ENCODE measurements at places on chromosomes 4 and X.

- DNase-seq, result peak; percentile 11
Measured at GRCh38 chr4:154491341-154492271, at the start of gene DCHS2. TSS of gene DCHS2 (minus strand) at chr4:154491799. CDS start at chr4:154491355, 444 bp downstream.

GRCh38 chr4:41185614-41186592 lies 28.4 kb downstream of the APBB2 start:
- DNase-seq, result peak; percentile 47

GRCh38 chrX:13852001-13852695 lies 35.3 kb upstream of the GPM6B start:
- DNase-seq, result no peak

DNA sequence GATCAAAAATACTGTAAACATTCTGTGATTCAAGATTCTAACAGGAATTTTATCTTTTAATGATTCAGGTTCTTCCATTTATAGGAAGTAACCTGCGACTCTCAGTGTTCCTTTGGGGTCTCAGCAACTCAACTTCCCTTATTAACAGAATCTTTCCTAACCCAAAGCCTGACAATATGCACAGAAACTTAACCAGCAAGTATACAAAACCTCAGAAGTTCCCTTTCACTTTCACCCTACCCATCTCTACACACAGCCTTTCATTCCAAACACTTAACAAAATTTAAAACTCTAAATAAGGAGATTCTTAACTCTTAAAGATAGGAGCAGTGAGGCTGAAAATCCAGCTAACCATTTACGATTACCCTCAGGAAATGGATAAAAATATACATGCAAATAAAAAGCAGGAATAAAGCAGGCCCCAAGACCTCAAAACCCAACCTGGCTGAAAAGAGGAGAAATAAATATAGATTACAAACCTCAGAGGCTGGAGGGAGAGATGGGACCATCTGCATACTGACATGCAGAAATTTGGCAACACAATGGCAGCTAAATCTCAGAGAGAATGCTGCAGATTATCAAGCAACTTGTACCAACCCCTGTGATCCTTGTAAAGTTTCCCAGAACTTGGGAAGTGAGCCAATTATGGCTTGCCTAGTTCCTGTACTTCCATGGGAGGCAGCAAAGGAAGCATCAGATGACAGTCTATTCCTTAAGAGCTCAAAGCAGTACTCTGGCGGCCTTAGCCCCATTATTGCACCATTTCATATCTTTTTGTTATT lies 101.0 kb downstream of the ATP11C start:
- DNase-seq, result peak; percentile 68

- DNase-seq, result no peak
Measured at GRCh38 chr4:114265342-114265741, 285.9 kb upstream of the ARSJ start.

DNA sequence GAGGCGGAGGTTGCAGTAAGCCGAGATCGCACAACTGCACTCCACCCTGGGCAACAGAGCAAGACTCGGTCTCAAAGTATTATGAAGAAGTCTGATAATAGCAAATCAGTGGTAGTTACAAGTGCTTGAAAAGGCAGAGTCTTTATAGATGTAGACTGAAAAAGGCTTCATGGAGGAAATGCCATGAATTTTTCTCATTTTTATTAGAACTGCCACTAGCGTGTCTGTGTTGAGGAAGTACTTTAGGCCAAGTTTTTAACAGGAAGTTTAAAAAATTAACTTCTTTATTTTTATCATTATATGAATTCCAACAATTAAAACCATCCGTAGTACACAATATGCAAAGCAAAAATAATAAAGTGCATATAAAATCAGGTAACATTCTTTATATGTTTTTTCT lies 32.8 kb upstream of the IL13RA1 start:
- peak; percentile 23 for DNase-seq

DNA sequence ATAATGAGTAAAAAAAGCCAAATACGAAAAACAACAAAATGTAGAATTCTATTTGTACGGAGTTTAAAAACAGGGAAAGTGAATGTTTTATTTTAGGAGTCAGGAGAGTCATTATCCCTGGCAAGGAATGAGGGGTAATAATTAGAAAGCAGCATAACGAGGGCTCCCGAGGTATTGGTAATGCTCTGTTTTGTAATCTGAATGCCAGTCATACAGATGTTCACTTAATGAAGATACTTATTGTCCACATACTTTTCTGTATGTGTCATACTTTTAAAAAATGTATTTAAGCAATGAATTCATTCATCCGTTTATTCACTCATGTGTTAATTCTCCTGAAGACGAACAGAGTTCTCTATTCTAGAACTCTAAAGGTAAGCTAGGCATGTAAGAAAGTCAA lies 87.8 kb upstream of the BMP2K start:
- DNase-seq, result peak; percentile 65

DNA sequence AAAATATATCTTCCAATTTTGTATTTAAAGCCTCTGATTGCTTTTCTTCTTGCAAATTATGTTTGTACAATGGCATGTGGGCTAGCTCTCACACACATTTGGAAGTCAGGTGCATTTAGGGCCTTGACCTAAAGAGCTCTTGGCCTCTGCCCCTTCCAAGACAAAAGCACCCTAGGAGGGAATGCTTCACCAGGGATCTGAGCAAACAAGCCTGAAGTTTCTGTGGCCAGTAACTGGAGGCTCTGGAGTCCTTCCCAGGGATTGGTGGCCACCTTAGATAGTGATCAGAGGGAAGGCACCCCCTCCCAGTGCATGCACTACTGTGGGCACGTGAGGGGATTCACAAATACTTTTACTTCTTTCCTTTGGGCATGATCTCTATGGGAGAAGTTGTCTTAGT lies 60.3 kb upstream of the DIPK2B start:
- no peak for DNase-seq

DNA sequence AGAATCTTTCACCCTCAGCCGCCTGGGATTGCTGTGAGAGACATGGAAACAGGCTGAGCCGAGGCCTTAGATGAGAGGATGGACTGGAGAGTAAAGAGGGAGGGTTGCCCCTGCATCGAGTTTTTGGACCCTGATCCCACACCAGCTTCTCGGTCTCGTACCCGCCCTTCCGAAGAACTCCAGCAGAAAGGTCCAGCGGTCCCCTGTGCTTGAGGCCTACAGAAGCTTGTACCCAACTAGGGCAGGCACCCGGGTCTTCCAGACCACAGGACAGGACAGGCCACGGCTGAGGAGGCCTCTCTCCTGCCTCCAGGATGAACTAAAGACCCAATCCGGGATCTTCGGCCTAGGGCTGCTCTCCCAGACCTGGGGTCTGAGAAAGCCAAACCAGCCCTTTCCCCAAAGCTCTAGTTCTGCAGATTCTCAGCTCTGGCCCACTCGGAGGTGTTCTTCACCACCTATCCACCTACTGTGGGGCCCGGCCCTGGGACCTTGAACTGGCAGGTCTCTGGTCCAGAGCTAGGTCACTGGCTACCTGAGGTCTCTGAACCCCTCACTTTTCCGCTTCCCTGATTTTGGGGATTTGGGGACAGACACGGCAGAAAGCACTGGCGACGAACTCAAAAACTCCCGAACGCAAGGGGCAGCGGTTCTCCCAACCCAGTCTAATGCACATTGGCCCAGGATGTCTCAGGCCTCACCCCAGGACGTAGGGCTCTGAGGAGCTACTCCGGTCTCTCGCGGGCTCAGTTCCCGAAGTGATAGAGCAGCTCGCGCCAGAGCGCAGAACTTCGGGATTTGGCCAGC lies 1.1 kb downstream of the NKX3-2 start:
- no peak for DNase-seq

GRCh38 chr4:188879598-188879997 lies 740.4 kb downstream of the TRIML1 start:
- no peak for DNase-seq

- peak; percentile 31 for DNase-seq
Measured at GRCh38 chr4:56414135-56414670, 21.2 kb downstream of the PPAT start.

GRCh38 chrX:17414839-17415238 lies 39.8 kb downstream of the NHS start:
- DNase-seq, result no peak

GRCh38 chr4:68401231-68401630 lies 46.0 kb upstream of the TMPRSS11E start:
- DNase-seq, result no peak
